ENCODE measurements at places on chromosomes 1 and 21.

DNA sequence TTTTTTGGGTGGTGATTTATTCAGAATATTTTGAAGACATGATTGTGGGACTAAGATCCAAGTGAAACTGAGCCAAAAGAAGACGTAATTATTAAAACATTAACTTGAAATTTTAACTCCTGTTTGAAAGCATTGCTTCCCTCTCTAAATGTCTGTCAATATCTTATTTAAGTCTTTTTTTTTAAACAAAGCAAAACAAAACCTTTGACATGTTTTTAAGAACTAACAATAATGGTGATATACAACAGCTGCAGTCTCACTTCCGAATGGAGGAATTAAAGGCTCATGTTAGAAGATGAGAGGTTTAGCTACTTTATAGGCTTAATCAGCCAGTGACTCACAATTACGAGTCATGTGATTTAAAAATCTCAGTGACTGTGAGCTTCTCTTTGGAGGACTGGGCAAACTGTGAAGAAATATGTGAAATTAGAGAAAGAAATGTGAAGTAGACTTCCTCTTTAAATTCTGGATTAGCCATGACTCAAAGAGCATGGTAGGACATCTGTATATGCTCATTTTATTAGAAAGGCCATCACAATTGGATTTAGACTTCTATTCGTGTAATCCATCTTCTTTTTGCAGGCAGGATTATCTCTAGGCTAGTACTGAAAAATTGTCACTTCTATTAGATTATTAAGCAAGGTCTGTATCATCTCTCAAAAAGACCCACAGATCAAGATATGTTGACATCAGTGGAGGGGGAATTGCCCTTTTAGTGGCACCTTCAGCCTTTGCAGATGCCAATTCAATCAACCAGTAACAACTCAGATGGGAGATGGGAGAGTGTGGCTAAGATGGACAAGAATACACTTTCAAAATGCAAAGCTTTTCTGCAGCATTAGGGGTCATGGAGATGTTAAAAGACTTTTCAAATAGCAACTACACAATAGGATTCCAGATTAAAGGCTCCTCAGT is 28.7 kb downstream of the KCNA3 start:
- DNase-seq: no peak

DNA sequence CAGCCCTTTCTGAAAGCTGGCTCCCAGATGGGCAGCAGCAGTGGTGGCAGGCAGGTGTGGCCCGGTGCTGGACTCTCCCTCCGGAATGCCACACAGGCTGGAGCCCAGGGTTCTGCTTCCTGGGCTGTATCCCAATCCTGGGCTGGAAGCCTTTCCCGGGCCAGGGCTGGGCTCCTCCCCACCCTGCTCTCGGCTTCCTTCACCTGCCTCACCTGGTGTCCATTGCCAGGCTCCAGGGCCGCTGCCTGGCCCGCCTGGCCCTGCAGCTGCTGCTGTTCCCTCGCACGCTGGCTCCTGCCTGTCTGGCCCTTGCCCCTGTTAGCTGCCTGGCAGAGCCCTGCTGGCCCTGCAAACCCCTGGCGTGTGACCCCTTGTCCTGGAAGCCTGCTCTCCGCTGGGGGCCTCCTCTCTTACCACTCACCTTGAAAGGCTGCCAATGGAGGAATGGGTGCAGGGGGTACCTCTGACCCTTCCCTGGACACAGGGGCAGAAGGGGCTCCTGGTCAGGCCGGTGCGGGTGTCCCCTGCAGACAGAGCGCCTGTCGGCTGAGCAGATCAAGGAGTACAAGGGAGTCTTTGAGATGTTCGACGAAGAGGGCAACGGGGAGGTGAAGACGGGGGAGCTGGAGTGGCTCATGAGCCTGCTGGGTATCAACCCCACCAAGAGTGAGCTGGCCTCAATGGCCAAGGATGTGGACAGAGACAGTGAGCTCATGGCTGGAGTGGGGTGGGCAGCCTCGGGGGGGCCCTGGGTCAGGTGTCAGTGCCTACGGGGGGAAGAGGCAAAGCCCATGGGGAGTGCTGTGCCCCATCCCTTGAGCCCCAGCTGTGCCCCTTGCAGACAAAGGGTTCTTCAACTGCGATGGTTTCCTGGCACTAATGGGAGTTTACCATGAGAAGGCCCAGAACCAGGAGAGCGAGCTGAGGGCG is 1.1 kb downstream of the CALML6 start:
- no peak for DNase-seq

- DNase-seq: no peak
These were observed 1.6 kb downstream of the RPF1 start for GRCh38 chr1:84480650-84481049.

GRCh38 chr1:11712285-11712684 is 20.8 kb downstream of the DRAXIN start:
- DNase-seq: no peak

DNA sequence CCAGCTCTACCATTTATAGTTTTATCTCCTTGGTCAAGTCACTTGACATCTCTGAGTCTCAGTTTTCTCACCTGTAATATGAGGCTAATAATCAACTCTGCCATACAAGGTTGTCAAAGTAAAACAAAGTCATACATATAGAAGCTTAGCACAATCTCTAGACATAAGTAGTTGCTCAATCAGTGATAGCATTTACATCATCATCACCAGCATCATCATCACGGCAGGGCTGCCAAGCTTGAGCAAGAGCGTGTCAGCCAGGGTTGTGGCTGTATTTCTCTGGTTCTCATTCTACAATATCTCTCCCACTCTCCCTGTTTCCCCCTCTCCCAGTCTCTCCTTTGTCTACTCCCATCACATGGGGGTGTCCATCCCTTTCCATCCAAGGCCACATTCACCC is 41.7 kb upstream of the COA6 start:
- no peak for DNase-seq

GRCh38 chr1:159924025-159924790 is 1.1 kb downstream of the TAGLN2 start:
- DNase-seq: no peak

GRCh38 chr1:21290546-21290944 is 282 bp upstream of the ECE1 start:
- no peak for DNase-seq

- DNase-seq: no peak
These were observed 49.0 kb downstream of the SCCPDH start for GRCh38 chr1:246773213-246773641.

DNA sequence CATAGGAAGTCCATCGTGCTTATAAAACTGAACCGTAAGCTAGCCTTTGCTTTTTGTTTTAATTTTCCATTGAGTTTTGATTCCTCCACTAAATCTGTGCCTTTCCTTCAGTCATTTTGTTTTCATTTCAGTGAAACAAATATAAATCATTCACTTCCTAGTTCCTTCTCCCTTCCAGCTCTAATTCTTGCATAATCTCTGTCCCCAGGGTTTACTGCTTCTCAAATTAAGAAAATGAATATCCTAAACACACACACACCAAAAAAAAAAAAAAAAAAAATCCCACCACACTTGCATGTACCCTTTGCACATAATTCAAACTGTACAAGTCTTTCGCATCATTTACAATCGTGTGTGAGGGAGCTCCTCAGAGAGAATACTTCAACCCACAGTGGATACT is 6.8 kb downstream of the KCNH1 start:
- DNase-seq: no peak

GRCh38 chr1:77421504-77422233 is 139.8 kb downstream of the AK5 start:
- no peak for DNase-seq

GRCh38 chr1:183477986-183478781 is 5.9 kb downstream of the SMG7 start:
- no peak for DNase-seq

DNA sequence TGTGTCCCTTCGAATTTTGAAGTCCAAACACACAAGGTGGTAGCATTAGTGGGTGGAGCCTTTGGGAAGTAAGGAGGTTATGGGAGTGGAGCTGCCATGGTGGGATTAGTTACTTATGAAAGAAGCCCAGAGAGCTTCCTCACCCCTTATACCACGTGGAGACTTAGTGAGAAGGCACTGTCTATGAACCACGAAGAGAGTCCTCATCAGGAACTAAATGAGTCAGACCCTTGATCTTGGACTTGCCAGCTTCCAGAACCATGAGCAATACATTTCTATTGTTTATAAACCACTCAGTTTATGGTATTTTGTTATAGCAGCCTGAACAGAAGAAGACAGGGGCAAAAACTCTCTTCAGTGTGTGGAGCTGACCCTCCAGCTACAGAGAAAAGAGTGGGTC is 259.3 kb upstream of the AJAP1 start:
- DNase-seq: no peak

GRCh38 chr1:114660238-114660637 is 9.6 kb downstream of the DENND2C start:
- no peak for DNase-seq

GRCh38 chr1:226984521-226985238 is 44.6 kb downstream of the COQ8A start:
- DNase-seq: no peak

GRCh38 chr1:89285745-89286380 is 13.2 kb upstream of the GBP5 start:
- DNase-seq: no peak

GRCh38 chr21:44823179-44823660 is 5.4 kb upstream of the SUMO3 start:
- no peak for DNase-seq

DNA sequence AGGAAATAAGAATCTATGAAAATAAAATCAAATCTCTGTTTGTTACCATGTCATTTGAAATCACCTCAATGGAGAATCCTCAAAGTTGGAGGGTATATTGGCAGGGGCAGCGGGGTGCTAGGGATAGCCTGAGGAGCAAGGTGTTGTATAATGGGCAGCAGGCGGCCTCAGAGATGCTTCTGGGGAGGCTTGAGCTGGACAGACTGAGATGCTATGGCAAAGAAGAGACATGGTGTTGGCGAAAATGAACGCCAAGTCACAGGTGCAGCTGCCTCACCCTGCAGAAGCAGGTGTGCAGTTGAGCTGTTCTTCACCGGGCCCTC is 3.1 kb upstream of the SLC1A7 start:
- DNase-seq: no peak

Data from H1 (cell line).